ENCODE measurements at places on chromosomes 6 and 20. TPM values are rescaled to one million over a fixed set of nuclear protein-coding genes. Genes with fewer than 3 reads are reported as not detected.

The PTCHD4 gene
- 0.11 TPM for total RNA-seq

DNA sequence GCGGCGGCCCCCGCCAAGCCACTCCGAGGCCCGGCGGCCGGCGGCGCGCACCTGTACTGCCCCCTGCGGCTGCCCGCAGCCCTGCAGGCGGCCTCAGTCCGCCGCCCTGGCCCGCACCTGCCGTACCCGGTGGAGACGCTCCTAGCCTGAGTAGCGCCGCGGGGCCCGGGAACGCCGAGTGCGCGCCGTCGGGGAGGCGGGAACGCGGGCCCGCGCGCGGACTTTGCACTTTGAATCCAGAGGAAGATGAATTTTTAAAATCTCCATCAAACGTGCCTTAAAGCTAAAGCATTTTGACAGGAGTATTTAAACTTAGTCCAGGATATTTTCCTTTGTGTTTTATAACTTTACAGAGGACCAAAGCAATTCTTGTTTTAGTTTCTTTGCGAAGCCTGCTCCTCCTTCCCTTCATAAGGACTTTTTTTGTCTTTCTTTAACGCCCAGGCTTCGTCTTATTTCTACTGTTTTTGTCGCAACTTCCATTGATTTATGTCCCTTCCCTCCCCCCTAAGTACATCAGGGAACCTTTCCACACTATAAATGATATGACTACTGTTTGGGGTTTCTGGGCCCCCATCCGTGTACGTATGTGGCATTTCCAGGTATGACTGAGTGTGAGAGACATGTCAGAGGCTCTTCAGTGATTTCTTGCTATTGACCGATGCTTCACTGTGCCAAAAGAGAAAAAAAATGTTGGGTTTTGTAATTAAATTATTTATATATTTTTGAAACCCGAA, 2.0 kb downstream of the FOXQ1 start:
- no peak overlapping the region for H3K27ac ChIP-seq
- peak overlapping the region; percentile 89 for H3K4me3 ChIP-seq
- H3K36me3 ChIP-seq: peaks cover 14% of the 10 kb centered on the region
- DNase-seq: peak; percentile 89

The SRMS gene
- total RNA-seq: not detected

The FOXC1 gene
- total RNA-seq: 7.1 TPM

The BFSP1 gene
- 12.0 TPM for total RNA-seq

The NUS1 gene
- 65.1 TPM for total RNA-seq

All from endodermal cell (in vitro differentiated cells).